ENCODE measurements at places on chromosomes 5 and 9.

DNA sequence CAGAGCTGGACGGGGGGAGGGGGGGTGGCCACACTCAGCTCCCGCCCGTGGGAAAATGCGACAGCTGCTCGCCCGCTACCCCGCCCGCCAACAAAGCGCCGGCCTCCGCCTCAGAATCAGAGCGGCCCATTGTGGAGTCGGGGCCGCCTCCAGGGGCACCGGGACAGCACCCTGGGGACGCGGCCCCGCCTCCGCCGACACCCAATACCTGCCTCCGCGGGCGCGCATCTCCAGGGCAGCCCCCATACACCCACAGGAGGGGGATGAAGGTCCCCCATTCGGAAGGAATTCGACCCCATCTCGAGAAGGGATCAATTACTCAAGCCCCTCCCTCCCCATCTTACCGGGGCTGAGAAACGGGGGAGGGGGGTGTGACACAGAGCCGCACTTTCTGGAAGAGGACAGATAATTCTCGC is 1.3 kb downstream of the NOTCH1 start:
- DNase-seq, result peak; percentile 67

GRCh38 chr5:99355881-99356280 is 427.1 kb upstream of the CHD1 start:
- DNase-seq, result no peak

DNA sequence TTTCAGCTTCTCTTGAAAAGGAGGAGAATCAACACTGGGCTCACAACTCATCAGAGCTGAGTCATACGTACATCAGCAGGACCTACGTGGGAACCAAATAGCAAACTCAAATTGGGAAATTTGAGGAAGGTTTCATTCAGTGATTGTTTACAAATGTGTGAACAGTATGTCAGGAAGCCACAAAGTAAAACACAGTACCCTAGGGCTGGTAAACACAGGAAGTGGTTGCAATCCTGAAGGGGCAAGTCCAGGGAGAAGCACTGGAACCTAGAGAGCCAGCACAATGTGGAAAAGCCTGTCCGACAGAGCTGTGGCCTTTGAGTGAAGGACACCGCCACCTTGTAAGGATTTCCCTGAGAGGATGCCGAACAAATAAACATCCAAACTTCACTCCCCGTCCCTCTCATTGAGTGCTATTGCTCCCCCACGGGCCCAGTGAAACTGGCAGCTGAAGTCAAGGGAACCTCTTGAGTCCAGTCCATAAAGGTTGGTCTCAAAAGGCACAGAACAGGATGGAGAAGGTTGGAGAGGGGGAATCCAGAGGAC is 26.7 kb upstream of the RICTOR start:
- DNase-seq, result no peak

DNA sequence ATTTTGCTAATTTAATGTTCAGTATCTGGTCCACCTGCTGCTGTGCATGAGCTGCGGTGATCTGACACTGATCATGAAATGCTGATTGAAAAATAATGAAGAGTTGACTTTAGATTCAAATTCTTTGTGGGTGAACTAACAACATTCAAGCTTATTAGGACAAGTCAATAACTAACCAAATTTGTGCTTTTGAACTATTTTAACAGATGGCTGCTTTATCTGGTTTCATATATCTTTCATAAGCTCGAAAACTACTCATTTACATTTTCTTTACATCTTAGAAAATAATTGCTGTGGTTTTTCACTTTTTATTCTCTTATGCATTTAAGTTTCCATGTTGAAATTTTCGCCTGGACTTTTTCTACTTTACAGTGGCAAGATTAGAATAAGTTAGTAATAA is 274.8 kb upstream of the CCNG1 start:
- DNase-seq, result no peak

DNA sequence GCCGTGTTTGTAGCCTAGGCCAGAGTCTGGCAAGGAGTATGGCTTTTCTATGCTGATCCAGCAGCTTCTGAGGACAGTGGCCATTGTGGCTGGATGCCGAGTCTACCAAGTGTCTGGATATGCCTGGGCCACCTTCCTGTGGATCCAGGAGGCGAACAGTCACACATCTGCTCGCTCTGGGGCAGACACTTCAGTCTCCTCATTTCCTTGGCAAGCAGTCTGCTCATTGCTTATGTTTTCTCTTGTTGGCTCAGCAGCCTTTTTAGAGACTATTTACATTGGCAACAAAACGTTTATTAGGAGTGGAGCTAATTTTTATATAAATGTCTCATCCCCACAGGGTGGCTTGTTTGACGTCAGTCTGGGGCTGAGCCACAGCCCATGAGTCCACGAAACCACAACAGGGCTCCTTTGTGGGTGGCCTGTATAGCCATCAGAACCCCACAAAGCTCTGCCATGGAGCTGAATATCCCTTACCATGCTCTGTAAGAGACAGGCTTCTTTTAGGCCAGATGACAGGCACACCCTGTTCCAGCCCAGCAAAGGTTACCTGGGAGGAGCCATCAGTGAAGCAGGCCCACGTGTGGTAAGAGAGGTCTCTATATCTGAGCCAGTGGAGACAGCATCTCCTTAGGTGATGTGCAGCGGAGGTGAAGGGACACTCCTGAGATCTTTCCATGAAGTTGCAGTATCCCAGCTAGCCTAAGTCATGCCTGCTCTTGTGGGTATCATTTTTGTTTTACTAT is 221.7 kb downstream of the DIRAS2 start:
- DNase-seq, result no peak

- DNase-seq, result no peak
Observed at GRCh38 chr5:74185599-74185998, 454.9 kb downstream of the ENC1 start.

GRCh38 chr5:150404941-150405816 is 7.5 kb downstream of the CD74 start:
- DNase-seq, result no peak

DNA sequence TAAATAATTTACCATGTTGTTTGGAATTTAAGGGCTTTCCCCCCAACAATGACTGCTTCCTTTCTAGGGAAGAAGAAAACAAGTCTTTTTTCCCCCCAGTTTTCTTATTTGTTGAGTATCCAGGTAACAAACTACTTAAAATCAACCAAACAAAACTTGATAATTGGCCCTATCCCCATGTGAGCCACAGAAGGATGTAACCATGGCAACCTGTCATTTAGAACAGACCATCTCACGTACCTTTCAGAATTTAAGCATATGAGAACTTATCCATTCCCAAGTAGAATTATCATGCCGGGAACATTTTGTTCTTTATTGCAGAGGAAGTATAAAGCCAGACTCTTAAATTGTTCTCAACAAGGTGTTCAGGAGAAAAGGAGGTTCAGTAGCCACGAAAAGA is 392.3 kb downstream of the CETN3 start:
- no peak for DNase-seq

- DNase-seq, result no peak
Observed at GRCh38 chr9:109771087-109771486, 8.9 kb upstream of the PALM2AKAP2 start.

DNA sequence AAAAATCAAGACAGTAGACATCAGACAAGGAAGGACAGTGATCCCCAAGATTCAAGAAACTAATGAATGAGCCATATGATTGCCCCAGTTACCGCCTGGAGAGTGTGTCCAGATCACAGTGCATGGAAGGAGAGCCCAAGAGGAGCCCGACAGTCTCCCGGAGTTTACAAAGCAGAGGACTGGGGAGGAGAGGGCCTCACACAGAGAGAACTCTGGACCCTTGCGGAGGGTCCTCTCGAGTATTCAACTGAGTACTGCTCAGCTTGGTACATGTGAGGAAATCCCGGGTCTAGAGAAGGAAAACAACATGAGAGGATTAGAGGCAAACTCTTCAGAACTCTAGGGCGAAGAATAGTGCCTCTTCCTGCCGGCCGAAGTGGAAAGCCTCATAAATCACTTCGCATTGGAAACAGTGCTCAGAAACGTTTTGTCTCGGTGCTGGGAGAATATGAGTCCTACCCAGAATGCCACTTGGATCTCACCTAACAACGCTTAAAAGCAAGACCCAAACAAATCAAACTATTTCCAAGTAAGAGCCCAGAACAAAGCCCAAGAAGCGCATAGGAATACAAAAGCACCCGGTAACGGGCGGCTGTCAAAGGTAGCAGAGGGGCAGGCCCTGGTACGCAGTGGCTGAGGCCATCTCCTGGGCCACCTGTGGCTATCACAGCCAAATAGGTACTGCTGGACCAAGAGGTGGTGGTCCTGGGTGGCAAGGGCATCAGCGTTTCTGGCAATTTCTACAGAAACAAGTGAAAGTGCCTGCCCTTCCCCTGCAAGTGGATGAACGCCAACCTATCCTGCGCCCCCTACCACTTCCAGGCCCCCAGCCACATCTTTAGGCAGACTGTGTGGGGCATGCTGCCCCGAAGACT is 36.0 kb downstream of the FAM78A start:
- DNase-seq, result no peak

GRCh38 chr5:58800861-58801540 is 218.1 kb downstream of the RAB3C start:
- no peak for DNase-seq

DNA sequence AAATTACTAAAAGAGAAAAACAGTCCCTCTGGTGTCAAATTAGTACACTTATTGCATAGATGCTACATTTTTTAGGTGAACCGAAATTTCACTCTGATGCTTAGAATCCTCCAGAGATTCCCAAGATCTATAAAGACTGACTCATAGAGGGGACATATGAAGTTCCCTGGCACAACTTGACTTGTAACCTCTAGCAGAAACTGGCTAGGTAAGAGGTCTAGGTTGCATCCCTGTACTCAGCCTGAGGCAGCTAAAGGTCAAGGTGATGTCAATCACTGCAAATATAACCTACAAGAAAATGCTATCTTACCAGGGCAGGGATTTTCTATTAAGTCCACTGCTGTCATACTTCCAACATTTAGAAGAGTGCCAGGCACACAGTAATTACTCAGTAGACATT is 24.2 kb downstream of the HOMER1 start:
- DNase-seq, result no peak

DNA sequence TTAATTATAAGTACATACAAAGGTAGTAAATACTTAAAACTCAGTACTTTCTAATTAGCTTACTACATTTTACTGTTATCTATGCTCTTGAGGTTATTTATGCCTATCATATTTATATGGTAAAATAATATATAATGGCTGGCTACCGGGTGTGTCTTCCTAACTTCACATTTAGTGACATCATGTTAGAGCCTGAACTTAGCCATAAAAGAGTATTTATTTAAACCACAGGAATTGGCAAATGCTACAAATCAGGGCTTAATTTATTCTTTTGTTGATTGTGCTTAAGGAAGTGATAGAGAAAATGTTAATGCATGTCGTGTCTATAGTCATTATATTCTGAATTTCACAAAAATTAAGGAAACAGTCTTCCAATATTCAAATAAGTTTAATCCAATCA is 73.1 kb downstream of the NDUFAF2 start:
- no peak for DNase-seq

- DNase-seq, result no peak
Observed at GRCh38 chr5:54480296-54480695, 24.8 kb downstream of the HSPB3 start.

GRCh38 chr5:93567424-93567823 is 13.6 kb downstream of the NR2F1-AS1 start:
- no peak for DNase-seq

DNA sequence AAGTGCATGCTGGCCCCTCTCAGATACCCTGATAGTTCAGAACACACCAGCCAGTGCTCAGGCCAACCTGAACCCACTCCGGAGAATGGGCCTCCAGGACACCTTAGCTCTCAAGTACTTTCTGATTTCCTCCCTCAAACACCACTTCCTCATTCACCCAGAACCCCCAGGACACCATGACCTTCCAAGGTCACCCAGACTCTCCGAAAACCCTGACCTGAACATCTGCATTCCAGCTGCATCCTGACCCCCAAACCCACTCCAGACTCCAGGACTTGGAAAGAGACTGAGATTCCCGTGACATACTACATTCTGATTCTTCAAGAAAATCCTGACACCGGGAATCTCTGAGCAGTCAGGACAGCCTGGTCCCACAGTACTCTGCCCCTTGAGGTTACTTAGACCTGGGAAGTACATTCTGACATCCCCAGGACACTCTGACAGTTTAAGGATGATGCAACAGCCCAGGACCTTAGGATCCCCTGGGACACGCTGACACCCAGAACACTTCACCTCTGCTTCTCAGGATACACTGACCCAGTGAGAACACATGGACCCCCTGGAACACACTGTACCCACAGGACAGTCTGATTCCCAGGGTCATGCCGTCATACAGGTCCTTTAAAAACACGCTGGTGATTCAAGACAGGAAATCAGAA is 747 bp upstream of the PROP1 start:
- no peak for DNase-seq

- no peak for DNase-seq
Observed at GRCh38 chr5:61744690-61745619, 412.9 kb downstream of the ZSWIM6 start.

DNA sequence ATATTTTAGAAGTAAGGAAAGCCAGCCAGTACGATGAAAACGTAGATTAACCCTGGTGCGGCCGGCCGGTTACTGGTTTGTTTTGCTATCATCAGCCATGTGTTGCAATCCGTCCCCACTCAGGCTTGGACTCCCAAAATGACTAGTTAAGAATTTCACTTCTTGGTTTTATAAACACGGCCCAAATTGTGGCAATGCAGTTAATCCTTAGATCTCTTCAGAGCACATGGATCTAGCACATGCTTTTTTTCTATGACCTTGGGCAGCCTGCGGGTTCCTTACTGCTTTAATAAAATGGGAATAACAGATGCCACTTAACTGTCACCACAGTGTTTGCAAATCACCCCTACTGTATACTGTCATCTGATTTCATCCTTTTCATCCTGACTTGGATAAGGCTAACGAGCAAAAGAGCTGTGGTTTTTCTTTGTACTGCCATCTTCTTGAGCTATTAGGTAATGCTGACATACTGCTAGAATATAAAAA is 1.5 kb downstream of the NDFIP1 start:
- peak; percentile 25 for DNase-seq

DNA sequence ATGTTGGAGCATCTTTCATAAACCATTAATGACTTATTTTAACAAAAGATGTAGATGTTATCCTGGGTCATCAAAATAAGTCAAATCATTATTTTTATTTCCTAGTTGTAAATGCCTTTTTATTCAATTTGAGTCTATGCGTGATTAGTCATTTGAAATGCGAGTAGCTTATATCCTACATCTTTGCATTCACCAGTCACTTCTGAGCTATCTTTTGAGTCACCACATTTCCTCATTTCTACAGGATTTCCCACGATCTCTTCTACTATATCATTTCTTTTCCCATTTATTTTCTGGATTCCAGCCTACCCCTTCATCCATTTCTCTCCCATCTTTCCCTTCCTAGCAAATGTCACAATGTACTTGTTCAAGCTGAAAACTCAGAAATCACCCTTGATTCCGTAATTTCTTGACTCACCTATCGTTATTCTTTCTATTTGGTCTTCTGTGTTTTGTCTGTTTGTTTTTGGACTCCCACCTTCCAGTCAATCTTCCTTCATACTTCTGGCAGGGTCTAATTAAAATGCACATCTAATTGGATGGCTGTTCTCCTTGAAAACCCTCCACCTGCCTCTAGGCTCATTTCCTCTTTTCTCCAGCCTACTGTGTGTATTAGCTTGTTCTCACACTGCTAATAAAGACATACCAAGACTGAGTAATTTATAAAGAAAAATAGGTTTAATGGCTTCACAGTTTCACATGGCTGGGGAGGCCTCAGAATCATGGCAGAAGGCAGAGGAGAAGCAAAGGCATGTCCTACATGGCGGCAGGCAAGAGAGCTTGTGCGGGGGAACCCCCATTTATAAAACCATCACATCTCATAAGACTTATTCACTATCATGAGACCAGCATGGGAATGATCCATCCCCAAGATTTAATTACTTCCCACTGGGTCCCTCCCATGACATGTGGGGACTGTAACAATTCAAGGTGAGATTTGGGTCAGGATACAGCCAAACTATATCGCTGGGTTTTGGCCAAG is 112.4 kb downstream of the MEF2C start:
- DNase-seq, result no peak

GRCh38 chr9:97848215-97848479 is 4.9 kb upstream of the FOXE1 start:
- no peak for DNase-seq

All from stimulated activated CD4-positive, alpha-beta T cell treated with anti-CD3 and anti-CD28 coated beads, Interleukin-2, amount 100 ng/mL, for 24 hours (primary cell).